ENCODE measurements at places on chromosomes 6 and 20.

DNA sequence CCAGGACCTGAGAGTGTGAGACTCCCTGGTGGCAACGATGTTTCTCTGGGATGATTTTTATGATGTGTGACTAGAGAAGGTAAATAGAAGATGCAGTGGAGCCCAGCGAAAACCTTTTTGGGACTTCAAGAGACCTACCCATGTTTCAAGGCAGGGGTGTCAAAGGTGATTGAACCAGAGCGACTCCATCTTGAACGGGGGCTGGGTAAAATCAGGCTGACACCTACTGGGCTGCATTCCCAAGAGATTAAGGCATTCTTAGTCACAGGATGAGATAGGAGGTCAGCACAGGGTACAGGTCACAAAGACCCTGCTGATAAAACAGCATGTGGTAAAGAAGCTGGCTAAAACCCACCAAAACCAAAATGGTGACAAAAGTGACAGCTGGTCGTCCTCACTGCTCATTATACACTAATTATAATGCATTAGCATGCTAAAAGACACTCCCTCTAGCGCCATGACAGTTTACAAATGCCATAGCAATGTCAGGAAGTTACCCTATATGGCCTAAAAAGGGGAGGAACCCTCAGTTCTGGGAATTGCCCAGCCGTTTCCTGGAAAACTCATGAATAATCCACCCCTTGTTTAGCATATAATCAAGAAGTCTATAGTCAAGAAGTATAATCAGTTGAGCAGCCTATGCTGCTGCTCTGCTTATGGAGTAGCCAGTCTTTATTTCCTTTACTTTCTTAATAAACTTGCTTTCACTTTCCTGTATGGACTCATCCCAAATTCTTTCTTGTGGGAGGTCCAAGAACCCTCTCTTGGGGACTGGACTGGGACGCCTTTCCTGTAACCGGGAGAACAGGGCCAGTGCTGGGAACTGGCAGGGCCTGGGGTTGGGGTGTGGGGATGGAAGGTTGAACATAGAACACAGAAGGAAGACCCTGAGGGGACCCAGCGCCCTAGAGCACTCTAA, 526.4 kb downstream of the QKI start:
- no peak for DNase-seq

- no peak for DNase-seq
These were observed 110.5 kb downstream of the ARHGAP18 start for GRCh38 chr6:129599467-129599866.

- no peak for DNase-seq
These were observed 383.4 kb downstream of the GRIK2 start for GRCh38 chr6:101776919-101777350.

GRCh38 chr6:53335224-53335994, 13.3 kb downstream of the ELOVL5 start:
- peak; percentile 75 for DNase-seq

DNA sequence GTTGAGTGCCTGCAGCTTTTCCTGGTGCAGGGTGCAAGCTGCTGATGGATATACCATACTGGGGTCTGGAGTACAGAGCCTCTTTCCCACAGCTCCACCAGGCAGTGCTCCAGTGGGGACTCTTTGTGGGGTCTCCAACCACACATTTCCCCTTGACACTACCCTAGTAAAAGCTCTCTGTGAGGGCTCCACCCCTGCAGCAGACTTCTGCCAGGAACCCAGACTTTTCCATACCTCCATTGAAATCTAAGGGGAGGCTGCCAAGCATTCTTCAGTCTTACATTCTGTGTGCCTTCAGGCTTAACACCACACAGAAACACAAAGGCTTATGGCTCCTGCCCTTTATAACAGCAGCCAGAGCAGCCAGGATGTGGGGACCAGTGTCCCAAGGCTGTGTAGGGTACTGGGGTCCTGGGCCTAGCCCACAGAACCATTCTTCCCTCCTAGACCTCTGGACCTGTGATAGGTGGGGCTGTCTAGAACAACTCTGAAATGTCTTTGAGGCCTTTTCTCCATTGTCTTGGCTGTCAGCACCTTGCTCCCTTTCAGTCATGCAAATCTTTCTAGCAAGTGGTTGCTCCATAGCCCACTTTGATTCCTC, 65.7 kb downstream of the TBXT start:
- DNase-seq = no peak

DNA sequence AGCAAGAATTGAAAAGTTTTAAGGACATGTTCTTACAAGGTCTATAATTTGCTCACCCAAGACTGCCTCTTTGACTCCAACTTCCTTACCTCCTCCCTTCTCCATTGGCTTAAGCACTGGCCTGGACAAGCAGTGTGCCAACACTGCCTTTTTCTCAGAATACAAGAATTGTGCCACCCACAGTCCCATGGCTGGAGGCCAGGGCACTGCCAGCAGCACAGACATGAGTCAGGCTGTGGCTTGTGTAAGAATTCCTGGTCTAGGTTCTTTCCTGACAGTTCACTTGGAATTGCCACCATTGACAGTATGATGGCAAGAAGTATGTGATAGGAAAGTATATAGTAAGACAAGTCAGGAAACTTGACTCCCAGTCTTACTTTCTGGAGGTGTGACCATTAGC, 202.7 kb upstream of the MARCKS start:
- DNase-seq = no peak

All from GM06990 (cell line).